ENCODE measurements at places on chromosomes 3 and 15.

GRCh38 chr15:87722941-87723691 is 533.4 kb downstream of the NTRK3 start:
- DNase-seq = no peak

DNA sequence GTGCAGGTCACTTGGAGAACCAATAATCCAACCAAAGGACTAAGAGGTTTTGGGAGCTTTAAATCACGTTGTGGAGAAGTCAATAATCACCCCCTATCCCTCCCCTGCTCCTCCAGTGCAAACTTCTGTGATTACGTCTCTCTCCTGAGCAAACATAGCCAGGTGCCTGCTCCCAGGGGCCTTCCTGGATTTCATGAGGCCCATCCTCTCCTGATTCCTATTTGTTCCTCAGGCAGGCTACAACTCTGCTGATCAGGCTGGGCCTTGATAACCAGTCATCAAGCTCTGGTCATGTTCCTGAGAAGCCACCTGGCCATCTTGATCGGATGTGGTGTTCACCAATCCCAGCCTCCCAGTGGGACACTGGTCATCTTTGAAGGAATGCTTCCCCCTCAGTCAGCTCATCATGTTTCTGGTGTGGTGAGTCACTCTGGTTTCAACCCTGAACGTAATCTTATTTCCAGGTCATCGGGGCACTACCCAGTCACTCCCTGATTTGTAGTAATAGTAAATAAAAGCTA is 2.9 kb upstream of the ZNF710 start:
- no peak for DNase-seq

DNA sequence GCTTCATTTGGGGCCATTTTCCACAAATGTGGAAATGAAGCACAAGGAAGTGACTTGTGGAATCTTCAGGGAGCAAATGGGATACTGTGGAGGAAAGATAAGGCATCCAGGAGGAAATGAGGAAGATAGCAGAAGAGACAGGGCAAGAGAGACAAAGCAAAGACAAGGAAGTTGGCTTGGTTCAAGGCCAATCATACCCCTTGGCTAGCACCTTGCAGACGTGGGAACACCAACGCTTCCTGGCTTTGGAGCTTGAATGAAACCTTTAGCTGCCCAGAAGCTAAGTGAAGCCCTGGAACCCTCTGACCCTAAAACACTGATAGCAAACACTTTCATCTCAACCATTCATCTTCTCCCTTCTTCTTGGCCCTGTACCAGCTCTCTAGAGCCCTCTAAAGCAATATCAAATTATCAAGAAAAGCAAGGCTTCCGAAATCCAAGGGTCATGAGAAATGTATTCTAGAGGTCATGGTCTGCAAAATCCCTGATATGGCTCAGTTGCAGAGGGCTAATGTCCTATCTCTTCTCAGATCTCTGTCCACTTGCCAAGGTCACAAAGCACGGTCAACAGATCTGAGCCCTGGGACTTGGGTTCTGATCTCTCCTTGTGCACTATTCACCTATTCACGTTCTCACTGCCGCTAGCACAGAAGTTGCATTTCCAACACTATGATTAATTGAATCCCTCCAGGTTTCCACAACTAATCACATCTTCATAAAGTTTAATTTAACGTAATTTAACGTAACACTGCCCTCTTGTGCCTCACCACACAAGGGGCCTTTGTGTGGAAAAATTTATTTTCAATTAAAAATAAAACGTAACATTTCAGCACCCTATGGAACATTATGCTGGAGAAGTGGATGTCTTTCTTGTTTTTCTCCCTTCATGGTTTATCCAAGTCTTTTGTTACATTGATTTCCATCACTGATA is 557.6 kb upstream of the ADAMTS9 start:
- DNase-seq = no peak

- no peak for DNase-seq
Measured at GRCh38 chr3:195893516-195893915, 14.8 kb downstream of the TNK2 start.

DNA sequence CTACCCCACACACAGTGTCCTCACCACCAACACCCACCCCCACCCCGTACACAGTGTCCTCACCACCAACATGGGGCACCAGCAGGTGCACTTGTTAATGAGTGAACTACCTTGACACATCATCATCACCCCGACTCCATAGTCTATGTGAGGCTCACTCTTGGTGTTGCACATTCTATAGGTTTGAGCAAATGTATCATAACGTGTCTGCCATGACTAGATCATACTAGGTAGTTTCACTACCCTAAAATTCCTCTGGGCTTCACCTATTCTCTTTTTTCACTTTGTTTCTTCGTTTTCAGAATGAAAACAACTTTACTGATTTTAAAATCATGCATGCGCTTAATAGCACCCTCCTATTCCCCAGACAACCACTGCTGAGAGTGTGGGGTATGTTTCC is 102.6 kb upstream of the SLC6A6 start:
- DNase-seq = no peak

- no peak for DNase-seq
Measured at GRCh38 chr3:155835341-155836071, 18.7 kb downstream of the SLC33A1 start.
